ENCODE measurements at places on chromosomes 1 and 21.
A peak's percentile ranks its signal among the peaks of the same experiment; 100 is the strongest.

GRCh38 chr1:210736713-210737112 lies 397.2 kb downstream of the KCNH1 start:
- DNase-seq = no peak

DNA sequence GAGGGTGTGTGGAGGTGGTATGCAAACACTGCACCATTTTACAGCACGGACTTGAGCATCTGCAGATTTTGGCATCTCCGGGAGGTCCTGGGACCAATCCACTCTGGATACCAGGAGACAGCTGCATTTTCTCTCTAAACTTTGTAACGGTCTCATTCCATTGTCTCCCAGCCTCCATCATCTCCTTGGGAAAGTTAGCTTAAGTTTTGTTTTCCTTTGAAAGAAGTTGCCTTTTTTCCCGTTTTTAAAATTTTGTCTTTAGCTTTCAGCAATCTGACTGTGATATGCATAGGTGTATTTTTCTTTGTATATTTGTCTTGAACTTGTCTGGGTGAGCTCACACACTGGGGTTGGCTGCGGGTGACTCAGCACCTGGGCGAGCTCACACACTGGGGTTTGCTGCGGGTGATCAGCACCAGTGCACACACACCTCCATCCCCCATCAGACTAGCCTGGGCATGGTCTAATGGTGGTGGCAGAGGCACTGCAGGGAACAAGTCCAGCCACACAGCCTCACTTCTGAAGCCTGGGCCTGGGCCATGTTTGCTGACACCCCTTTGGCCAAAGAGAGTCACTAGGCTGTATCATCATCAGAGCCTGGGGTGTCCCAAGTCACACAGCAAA lies 32.1 kb upstream of the COL18A1 start:
- no peak for DNase-seq

- peak; percentile 56 for DNase-seq
These were observed 46.1 kb upstream of the RBM34 start for GRCh38 chr1:235207209-235207565.

- DNase-seq = no peak
These were observed 36.5 kb upstream of the PDE9A start for GRCh38 chr21:42616941-42617340.

- no peak for DNase-seq
These were observed 134.5 kb downstream of the VAV3 start for GRCh38 chr1:107830526-107830925.
